ENCODE measurements at places on chromosomes 7 and 10. TPM values are rescaled to one million over a fixed set of nuclear protein-coding genes. Genes with fewer than 3 reads are reported as not detected.
A peak's percentile ranks its signal among the peaks of the same experiment; 100 is the strongest.

- peaks cover 10% of the 10 kb centered on the region for H3K36me3 ChIP-seq
- DNase-seq: no peak
- H3K4me3 ChIP-seq: no peak overlapping the region
- peak overlapping the region; percentile 24 for H3K27ac ChIP-seq
These were observed 136.9 kb upstream of the CDK6 start for GRCh38 chr7:92973293-92973731.

GRCh38 chr10:31148951-31149350 is 117.3 kb upstream of the ZNF438 start:
- peaks cover 58% of the 10 kb centered on the region for H3K4me1 ChIP-seq
- peaks cover under 1% of the 10 kb centered on the region for H3K36me3 ChIP-seq
- H3K27me3 ChIP-seq: no peaks in the 10 kb centered on the region
- H3K27ac ChIP-seq: no peak overlapping the region
- DNase-seq: no peak
- no peak overlapping the region for H3K4me3 ChIP-seq

GRCh38 chr10:102801978-102802377 is 35.2 kb downstream of the CYP17A1 start:
- peaks cover 74% of the 10 kb centered on the region for H3K4me1 ChIP-seq
- no peaks in the 10 kb centered on the region for H3K27me3 ChIP-seq
- H3K36me3 ChIP-seq: peaks cover 24% of the 10 kb centered on the region
- peak overlapping the region; percentile 1 for H3K4me3 ChIP-seq
- H3K27ac ChIP-seq: peak overlapping the region; percentile 98
- DNase-seq: no peak

DNA sequence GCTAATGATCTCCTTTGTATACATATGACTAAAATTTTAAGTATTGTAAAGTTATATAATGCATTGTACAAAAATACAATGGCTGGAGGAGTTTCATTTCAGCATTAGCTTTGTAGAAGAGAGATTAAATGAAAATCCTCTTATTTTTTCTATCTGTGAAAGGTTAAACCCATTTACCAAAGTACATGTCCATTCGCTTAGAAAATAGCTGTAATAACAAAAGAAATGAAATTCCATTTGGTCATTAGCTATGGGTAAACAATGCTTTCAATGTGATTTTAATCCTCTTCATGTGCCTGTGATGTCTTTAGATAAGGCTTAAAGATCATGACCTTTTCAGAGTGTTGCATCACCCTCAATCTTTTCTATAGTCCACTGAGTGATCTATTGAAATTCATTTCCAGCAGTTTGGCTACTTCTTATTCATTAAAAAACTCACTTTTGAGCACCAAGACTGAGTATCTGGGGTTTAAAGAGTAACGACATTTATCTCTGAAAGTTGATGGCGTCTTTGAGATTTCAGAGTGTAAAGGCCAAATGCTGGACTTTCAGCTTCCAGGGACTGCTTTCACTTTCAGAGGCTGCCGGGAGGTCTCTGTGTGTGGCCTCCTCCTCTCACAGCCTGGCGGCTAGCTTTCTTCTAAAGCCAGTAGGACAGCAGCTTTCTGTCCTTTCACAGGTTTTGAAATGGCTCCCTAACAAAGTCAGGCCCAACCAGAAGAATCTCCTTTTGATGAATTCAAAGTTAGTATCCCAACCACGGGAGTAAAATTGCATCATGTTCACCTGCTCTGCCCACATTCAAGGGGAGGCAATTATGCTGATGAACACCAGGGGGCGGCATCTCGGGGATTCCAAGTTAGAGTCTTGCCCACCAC is 701.4 kb upstream of the COBL start:
- H3K36me3 ChIP-seq: no peaks in the 10 kb centered on the region
- no peak overlapping the region for H3K27ac ChIP-seq
- no peaks in the 10 kb centered on the region for H3K27me3 ChIP-seq
- no peak for DNase-seq
- no peaks in the 10 kb centered on the region for H3K4me1 ChIP-seq

GRCh38 chr7:94423863-94424735 is 29.4 kb downstream of the COL1A2 start:
- peak overlapping the region; percentile 92 for H3K27ac ChIP-seq
- H3K36me3 ChIP-seq: peaks cover 92% of the 10 kb centered on the region
- DNase-seq: no peak

DNA sequence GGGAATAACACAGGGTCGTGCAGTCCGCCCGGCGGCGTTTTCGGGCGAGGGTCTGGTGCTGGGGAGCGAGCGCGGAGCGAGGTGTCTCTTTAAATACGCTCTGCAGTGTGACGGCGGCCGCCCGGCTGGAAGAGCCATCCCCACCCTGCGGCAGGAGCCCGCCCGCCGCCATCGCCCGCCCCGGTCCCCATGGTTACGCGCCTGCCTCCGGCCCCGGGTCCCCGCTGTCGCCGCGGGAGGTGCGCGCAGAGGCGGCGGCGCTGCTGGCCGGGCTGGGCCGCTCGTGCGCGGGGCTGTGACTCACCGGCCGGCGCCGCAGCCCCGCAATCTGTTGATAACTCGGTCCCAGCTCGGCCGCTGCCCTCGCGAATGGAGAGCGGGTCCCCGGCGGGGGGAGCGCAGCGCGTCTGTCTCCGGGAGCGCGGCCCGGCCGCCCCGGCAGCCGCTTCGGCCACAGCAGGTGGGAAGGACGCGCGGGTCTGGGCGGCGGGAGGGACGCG is at the start of gene ADGRA1:
ADGRA1 (plus strand) TSS at position 246 of the 500 bp plus-strand sequence. CDS start 986 bp downstream, outside the sequence.
- no peak within 1 kb of the TSS for H3K4me3 ChIP-seq
- no peak within 1 kb of the TSS for H3K27ac ChIP-seq
- peaks cover 3% of the 10 kb centered on the region for H3K36me3 ChIP-seq
- no peak for DNase-seq
- H3K27me3 ChIP-seq: peaks cover 52% of the 10 kb centered on the region
- H3K4me1 ChIP-seq: peaks cover 3% of the 10 kb centered on the region

DNA sequence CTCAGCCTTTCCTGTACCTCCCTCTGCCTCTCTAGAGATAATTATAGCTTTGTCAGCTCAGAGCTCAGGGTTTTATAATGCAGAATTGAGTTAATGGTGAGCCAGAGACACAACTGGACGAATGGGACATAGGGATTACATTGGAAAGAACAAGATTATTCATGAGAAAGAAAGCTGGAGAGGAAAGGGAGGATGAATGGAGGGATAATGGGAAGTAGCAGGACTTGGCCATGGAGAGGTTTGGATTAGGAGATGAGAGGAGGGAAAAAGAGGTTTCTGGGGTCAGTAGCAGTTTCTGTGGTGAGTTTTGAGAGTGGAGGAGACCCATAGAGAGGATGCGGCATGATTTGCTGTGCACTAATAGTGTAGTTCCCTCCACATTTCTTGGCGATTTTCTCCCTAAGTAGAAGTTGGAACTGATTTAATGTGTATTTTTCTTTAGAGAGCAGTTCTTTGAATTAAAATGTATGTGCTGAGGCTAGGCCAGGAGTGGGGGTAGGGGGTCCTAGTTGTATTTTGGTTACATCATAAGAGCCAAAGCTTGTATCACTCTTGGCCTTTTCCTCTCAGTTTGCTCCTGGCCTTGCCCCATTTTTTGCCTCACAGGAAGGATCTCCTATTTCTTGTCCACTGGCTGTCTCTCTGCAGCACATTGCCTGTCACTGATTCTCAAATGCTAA is 107.4 kb downstream of the MKX start:
- H3K4me3 ChIP-seq: no peak overlapping the region
- peaks cover 6% of the 10 kb centered on the region for H3K36me3 ChIP-seq
- no peak overlapping the region for H3K27ac ChIP-seq
- H3K27me3 ChIP-seq: no peaks in the 10 kb centered on the region

PRKCQ gene
- total RNA-seq: 0.15 TPM

EFCAB10 gene
- not detected for total RNA-seq

CYP3A4 gene
- total RNA-seq: not detected

ITGB8 gene
- 1.3 TPM for total RNA-seq

HOXA2 gene
- total RNA-seq: 8.3 TPM

CPEB3 gene
- total RNA-seq: 1.7 TPM

TMEM229A gene
- not detected for total RNA-seq

All from chondrocyte (in vitro differentiated cells).